Activated CD4-positive, alpha-beta T cell treated with anti-CD3 and anti-CD28 coated beads, Interleukin-2, amount 50 U/mL, for 1 hour (primary cell): ENCODE measurements at places on chromosomes 12 and 14.

DNA sequence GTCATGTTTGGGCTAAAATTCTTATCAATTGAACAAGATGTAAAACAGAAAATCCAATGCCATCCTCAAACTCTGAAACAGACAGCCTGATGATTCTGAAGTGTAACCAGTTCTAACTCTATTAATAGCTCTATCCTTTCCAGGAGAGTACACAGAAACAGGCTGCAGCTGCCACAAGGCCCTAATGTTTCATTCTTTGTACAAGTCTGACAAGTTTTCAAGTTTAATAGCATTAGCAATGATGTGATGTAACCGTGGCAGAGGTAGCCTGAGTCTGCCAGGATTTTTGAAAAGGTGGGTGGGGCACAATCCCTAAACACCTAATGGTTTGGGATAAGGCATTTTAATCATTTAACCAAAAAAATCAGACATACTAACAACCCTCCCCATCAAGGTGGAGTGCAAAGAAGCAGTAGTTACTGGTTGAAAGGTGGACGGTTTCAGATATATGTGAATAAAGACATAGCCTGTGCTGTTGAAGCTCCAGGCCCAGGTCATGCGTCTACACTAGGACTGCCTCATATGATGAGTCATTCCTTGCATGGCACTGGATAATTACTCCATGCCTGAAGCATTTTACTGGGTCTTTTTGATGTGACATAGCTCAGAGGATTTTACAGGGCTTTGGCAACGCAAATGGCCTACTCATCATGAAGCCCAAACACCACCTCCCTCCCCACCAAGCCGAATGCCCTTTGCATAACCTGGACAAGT is 145.1 kb upstream of the GRIP1 start:
- DNase-seq, result no peak

GRCh38 chr14:38257507-38257906 is 1.6 kb upstream of the CLEC14A start:
- no peak for DNase-seq

GRCh38 chr14:88630565-88630964 is 67.7 kb downstream of the ZC3H14 start:
- DNase-seq, result no peak

- no peak for DNase-seq
Measured at GRCh38 chr12:63802012-63802608, 22.4 kb downstream of the RXYLT1 start.

DNA sequence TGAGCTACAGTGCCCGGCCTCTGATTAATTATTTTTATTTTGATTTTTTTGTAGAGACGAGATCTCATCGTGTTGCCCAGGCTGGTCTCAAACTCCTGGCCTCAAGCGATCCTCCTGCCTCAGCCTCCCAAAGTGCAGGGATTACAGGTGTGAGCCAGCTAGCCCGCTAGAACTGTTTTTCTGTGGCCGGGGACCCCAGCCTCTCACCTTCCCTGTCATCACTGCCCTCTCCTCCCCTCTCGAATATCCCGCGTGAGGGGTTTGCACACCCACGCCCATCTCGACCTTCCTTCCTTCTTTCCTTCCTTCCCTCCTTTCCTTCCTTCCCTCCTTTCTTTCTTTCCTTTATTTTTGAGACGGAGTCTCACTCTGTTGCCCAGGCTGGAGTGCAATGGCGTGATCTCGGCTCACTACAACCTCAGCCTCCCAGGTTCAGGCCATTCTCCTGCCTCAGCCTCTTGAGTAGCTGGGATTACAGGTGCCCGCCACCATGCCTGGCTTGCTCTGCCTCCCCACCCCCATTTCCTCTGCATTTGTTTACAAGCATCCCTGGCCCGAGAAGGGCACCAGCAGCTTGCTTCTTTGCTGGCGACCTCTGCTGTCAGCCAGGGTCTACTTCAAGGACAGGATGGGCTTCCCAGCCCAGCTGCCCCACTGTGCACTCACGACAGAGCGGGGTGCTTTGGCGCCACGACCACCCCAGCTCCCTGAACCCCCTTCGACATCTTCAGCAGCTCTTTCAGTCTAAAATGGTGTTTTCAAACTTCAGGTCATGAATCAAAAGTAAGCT is 4.3 kb upstream of the TRAF3 start:
- no peak for DNase-seq

DNA sequence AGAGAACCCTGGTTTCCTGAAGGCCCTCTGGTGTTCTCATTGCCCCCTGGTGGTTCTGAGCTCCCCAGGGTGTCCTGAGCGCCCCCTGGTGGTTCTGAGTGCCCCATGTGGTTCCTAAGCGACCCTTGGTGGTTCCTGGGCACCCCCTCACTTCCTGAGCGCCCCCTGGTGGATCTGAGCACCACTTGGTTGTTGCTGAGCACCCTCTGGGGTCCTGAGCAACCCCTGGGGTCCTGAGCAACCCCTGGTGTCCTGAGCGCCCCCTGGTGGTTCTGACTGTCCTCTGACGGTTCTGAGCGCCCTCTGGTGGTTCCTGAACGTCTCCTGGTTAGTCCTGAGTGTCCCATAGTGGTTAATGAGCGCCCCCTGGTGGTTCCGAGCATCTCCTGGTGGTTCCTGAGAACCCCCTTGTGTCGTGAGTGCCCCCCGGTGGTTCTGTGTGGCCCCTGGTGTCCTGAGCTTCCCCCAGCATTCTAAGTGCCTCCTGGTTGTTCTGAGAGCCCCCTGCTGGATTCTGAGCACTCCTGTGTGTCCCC is 568.3 kb downstream of the TMEM121 start:
- peak; percentile 68 for DNase-seq

DNA sequence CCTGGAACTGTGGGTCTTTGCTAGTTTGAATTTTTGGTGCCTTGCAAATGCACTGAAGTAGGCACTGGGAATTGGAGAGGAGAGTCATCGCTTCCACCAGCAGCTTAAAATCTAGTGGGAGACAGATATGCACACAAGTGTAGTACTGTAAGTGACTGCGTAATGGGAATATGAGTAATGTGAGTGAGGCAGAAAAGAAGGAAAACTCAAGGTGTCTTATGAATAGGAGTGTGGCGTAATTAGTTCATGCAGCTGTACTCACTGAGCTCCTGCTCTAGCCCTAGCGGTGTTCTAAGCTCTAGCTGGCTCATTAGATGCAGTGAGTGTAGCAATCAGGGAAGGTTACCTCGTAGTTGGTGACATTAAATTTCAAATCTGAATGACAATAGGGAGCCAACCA is 2.8 kb downstream of the TCP11L2 start:
- no peak for DNase-seq

GRCh38 chr14:68805414-68805813 is 12.5 kb upstream of the ZFP36L1 start:
- no peak for DNase-seq

DNA sequence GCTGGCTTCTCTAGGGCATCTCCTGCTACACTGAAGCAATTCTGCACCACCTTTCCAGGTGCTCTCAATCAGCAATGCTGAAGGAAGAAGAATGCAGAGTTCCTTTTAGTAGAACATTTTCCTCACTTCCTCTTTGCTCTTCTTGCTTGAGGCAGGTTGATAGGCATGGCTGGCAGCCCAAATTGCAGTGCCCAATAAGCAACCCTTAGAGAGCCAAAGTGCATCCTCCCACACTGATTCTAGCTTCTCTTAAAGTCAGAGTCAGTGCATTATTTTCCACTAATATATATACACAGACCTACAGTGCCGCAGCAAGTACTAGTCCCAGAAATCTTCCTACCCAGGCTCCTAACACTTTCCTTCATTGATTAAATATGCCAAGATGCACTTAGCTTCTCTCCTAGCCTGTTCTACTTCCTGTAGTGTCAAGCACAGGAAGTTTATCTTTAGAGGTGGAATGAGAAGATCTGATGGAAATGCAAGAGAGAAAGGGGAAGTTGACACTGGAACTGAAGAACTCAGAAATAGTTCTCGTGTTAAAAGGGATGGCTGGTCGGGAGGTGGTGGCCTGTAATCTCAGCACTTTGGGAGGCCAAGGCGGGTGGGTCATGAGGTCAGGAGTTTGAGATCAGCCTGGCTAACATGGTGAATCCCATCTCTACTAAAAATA is 132.7 kb downstream of the SSPN start:
- no peak for DNase-seq

GRCh38 chr12:28876196-28876798 is 272.8 kb upstream of the FAR2 start:
- DNase-seq, result no peak

DNA sequence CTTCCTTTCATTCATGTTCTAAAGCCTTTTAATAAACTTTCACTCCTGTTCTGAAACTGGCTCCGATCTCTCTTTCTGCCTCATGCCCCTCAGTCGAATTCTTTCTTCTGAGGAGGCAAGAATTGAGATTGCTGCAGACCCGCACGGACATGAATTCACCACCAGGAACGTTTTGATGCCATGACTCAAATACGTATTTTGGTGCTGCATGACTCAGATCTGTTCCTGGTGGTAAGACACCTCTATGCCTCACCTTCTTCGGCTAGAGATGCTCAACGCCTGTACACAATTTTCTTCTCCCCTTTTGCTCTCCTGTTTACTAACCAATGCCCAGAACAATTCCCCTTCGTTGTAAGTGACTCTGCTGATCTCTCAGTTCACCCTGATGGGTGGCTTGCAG is 52.0 kb upstream of the RIMBP2 start:
- no peak for DNase-seq

DNA sequence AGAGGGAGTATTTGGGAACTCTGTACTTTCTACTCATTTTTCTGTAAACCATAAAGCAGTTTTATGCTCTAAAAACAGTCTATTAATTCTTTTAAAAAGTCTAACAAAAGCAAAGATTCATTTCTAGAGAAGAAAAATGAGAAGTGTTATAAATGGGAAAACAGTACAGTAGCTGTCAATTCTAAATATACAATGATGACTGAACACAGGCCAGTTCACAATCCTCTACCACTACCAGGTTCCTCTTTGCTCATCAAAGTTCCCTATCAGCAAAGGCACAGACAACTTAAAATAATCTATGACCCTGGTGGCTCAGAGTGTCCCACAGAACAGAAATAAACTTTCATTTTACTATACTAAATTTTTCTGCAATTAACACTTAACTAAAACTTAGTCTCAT is 12.5 kb downstream of the NAA25 start:
- no peak for DNase-seq

- no peak for DNase-seq
Measured at GRCh38 chr14:98175881-98176280, 1096.1 kb downstream of the BCL11B start.
